ENCODE measurements at places on chromosomes 7 and 10.

- DNase-seq, result no peak
These were observed 35.0 kb downstream of the SRI start for GRCh38 chr7:88184848-88185304.

- DNase-seq, result no peak
These were observed 210.0 kb upstream of the LYZL1 start for GRCh38 chr10:29078919-29079318.

DNA sequence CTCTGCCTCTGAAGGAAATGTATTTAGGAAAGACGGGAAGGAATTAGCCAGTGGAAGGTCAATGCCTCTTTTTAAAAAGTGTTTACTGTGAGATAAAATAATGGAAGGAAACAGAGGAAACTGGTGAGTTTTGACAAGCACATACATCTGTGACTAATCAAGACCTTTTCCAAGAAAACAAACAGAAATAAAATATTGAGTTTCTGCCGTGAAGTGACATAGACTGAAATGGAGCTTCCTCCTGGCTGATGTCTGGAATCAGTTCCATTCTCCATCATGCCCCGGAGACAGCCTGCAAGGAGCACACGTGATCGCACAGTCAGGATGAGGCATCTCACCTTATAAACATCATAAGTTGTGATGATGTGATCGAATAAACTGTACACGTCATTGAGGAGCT is 30.7 kb downstream of the TECTB start:
- DNase-seq, result no peak

DNA sequence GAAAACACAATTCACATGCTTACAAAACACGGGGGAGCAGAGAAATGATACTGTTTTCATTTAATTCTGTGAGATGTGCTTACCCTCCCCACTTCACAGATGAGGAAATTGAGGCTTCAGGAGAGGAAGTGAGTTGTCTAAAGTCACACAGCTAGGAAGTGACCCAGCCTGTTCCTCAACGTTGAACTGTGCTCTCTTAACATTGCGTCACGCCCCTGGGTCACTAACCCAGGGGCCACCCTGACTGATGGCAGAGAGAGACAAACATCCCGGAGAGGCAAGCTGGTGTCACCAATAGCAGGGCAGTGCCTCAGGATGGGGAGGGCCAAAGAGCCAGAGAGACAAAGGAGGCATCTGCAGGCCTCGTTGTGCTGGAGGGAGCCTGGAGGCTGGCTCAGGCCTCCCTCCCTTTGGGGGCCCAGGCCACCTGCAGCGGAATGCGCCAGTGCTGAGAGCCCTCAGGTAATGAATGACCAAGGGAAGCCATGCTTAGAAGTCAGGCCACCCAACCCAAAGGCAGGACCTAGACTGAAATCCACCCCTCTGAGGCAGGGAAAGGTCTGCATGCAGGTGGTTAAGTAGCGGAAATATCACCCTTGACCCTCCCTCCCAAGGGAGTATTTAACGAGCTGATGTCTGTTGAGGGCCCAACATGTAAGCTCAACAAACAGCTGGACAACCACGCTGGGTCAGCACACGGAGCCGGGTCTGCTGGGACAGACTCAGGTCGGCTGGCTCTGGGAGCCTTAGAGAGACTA is 81.3 kb downstream of the C10orf105 start:
- DNase-seq, result no peak

DNA sequence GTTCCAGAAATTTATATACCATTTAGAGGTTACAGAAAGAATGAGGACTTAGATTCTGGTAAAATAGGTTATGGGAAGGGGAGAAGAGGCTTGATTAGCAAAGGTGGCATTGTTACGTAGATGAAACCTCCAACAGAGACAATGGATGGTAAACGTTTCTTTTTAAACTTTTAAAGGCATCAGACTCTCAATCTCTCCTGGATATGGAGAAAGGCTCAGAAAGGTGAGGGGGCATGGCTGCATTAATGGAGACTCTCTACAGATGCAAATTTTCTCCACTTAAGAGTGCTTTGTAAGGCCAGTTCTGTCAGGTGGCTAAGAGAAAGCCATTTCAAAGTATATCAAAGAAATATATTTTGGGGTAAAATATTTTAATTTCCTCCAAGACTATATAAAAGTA is 240.9 kb upstream of the PTER start:
- no peak for DNase-seq

All from NCI-H446 (cell line).